ENCODE measurements at places on chromosomes 7 and 10.
A peak's percentile ranks its signal among the peaks of the same experiment; 100 is the strongest.

DNA sequence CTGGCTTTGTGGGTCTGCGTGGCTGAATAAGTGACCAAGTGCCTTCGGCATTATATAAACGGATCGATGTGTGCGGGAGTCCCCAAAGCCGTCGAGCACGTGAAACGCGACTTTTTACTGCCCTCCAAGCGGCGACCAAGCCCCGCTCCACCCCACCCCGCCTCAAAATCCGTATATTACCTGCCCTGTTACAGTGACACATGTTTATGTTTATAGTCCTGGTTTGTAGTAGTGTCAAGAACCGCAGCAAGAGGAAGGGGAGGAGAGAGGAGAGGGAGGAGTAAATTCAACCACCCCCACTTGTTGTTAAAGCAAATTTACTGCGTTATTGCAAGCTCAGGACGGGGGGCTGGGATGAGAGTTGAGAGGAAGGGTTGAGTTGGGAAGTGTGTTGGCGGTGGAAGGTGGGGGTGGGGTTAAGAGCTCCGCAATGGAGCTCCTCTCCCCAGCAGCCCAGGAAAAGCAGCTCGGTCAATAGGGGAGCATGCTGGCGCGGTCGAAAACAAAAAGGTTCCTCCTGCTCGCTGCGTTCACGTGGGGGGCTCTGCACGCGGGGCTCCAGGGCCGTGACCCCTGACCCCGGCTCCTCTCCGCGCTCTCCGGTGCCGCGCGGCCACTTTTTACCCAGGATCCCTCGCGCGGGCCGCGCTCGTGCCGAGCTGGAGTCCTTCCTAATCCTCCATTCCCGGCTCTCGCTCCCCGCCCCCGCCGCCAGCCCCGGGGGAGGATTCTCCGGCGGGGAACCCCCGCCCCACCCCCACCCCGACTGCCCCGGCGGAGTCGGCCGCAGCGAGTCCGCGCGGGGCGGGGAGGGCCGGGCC, at the start of gene SKIDA1:
Gene SKIDA1, minus strand, starts transcription at position 316 of the 821 bp plus-strand sequence. CDS start 7,860 bp downstream, outside the sequence.
- peak; percentile 44 for DNase-seq

GRCh38 chr7:64849250-64849923, 53.7 kb upstream of the ZNF273 start:
- no peak for DNase-seq

GRCh38 chr7:73705551-73705920, 13.9 kb downstream of the STX1A start:
- DNase-seq = no peak

DNA sequence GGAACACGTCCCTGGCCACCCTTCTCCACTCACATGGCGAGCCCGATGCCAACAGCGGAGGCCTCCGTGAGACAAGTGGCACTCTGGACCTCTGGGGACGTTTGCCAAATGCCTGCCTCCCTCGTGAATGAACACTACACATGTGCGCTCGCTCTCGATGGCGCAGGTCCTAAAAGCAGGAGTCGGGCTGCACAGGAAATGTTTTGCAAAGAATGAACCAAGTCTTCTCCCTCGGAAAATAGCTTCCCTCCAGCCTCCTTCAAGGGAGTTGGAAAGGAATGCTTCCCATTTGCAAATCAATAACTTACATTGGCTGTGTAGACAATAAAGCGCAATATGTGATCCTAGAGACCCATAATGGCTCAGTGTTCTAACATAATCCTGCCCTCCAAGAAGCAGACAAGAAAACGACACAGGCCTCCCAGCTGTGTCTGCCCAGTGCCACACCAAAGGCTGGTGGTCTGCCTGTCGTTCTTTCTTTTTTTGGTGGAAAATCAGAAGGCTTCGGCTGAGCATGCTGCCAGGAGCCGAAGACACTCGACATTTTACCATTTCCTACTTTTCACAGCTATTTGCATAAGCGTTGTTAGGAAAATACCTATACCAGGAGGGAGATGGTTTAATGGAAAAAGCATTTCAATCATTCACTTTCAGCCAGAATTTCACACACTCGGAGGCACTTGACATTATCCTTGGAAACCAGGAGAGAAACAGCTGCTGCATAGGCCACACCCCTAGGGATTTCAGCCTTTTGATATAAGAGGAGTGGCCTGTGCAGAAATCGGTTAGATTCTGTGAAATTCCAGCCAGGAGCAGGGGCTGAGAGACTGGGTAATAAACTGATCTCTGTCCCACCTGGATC, 38.4 kb downstream of the ATXN7L1 start:
- no peak for DNase-seq

DNA sequence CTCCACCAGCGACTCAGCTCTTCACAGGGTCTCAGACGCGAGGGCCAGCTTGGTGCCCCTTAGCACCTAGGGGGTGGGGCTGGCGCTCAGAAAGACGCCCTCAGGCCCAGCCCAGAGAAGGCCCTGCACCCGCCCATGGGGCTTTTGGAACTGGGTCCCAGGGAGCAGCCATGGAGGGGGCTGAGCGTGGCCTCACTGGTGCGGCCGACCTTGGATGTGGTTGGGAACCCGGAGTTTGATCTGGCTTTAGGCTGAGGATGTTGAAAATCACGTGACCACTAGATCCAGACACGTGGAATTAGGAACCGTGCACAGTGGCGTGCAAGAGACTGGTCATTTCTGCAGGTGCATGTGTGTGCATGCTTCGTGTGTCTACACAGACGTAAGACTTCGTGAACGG, 185.4 kb downstream of the DNAJB6 start:
- DNase-seq = no peak

GRCh38 chr10:112512294-112512693, 65.3 kb downstream of the VTI1A start:
- DNase-seq = no peak

DNA sequence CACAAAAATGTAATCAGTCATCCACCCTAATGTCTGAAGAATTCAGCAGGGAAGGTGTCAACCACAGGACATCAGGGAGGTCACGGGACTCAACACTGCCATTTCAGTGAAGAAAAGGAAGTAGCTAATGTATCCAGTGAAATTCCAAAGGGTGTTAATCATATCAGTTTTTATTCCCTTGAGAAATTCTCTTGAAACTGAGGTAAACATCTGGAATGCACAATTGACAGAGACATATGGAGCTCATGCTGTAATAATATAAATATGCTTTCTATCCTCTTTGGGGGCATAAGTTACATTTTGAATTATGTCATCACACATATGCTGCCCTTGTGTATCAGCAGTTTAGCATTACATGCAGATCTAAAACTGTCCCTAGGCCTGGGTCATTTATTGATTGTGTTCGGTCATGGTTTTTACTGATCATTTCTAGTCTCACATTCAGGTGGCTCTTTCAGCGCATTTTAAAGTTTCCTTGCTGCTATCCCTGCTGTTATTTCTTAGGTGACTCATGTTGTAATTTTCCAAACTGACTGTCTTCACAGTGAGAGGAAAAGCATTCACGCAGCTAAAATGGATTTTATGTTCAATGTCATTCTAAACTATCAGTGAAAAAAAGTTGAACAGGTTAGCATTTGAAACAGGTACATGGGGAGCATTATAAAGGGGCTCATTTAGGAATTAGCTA, 273.9 kb downstream of the TSPAN12 start:
- no peak for DNase-seq

DNA sequence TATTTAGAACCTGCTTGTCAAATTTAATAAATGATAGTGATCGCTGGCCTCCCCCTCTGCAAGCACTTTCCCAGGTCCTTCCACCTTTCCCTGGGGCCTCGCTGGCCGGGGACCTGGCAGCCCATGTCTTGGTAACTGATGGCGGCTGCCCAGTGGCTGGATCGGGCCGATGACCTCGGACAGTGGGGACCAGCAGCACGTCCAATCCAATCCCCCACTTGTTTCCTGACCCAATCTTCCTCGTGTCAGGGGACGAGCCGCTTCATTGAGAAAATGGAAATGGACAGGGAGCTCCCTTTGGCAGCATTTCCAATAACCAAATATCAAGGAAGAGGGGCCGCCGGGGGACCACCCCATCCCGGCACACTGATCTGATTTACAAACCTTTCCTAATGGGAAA, 17.2 kb downstream of the EBF3 start:
- no peak for DNase-seq

DNA sequence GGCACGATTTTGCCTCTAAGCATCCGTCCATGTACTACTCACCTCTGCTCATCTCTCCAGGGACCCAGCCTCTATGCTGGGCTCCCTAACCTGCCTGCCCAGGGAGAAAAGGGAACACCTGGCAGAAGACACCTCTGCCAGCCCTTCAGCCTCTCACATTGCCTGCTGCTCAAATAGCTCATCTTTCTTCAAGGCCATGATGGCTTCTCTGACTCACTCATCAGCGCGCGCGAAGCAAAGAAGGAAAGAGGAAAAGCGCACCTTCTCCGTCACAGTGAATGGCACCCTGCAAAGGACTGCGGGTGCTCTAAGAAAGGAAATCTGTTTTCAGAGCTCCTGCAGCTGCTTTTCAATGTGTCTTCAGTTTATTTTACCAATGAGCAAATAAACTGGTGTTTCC, 174.0 kb downstream of the PRKAG2 start:
- DNase-seq = no peak

DNA sequence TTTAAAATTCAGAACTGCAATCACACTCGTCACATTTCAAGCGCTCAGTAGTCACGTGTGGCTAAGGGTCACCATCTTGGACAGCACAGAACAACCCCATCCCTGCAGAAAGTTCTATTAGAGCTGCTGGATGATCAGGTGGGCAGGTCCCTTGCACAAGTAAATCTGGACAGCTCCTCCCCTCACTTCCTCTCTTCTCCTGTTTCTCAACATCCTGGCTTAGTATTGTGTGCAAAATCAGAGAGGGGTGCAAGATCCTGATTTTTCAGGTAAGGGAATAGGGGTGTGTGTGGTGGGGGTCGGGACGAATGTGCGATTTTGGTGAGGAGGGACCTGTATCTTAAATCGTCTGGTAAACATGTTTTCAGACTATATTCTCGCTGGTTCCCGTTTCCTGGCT, at the start of gene GIMAP4:
Gene GIMAP4, plus strand, starts transcription at position 222 of the 400 bp plus-strand sequence. CDS start 2,512 bp downstream, outside the sequence.
- DNase-seq = no peak

DNA sequence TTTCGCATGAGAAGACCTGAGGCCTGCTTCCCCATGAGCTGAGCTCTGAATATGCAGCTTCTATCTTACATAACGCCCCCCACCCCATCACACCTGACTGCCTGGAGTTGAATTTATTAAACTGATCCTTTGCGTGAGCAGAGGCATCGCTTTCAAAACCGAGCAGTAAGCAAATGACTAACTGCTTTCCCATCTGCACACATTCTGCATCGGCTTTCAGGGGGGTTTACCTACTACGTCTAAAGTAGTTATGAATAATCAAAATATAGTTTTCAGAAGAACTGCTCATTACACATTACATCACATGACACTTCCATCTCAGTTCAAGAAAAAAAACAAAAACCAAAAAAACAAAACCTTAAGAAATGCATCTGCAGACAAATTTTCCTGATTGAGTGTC, 54.7 kb upstream of the EGR2 start:
- DNase-seq = no peak

DNA sequence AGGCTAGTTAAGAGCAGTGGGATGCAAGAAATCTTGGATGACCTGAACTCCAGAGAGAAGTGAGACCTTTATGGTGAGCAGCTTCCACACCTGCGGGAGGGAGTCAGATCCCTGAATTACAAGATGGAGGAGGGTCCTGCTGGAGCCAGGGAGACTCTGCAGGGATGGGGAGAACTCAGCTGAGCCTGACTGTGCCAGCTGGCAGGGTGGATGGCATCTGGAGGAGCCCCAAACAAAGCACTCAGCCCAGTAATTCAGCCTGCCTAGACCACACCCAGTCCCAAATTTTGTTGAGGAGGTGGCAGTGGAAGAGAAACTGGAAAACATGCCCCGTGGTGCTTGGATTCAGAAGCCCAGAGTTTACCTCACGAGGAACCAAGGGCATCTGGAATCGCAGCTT, 208.2 kb downstream of the WDR11 start:
- DNase-seq = no peak

GRCh38 chr7:148581624-148582023, 8.9 kb upstream of the C7orf33 start:
- DNase-seq = no peak

- DNase-seq = no peak
These were observed 317.9 kb upstream of the KLF6 start for GRCh38 chr10:4102802-4103344.

GRCh38 chr10:72981028-72981881, 26.6 kb upstream of the PLA2G12B start:
- DNase-seq = no peak

- DNase-seq = no peak
These were observed 49.9 kb downstream of the BUB3 start for GRCh38 chr10:123204127-123204461.

GRCh38 chr7:123208793-123209192, 9.0 kb upstream of the SLC13A1 start:
- no peak for DNase-seq

- no peak for DNase-seq
These were observed 32.8 kb upstream of the TMEM106B start for GRCh38 chr7:12178317-12178716.

DNA sequence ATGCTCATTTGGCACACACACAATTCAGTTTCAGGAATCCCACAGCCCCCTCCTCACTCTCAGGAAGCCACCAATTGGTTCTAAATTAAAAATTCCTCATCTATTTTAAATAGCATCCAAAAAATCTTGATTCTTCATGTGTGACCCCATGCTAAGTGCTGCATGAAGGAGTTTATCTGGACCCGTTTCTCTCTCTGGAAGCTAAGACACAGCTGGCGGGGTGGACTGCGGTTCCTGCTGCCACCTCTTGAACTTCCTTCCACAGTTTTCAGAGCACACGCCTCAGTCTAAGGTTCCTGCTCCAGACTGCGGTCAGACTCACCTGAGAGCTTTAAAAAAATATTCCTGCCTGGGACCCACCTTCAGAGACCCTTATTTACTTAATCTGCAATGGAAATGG, 34.5 kb downstream of the LYZL1 start:
- DNase-seq = no peak

All from NCI-H1048 (cell line).